Left ventricle myocardium superior (tissue), 1 donor: ENCODE measurements at places on chromosomes 5 and 9.

DNA sequence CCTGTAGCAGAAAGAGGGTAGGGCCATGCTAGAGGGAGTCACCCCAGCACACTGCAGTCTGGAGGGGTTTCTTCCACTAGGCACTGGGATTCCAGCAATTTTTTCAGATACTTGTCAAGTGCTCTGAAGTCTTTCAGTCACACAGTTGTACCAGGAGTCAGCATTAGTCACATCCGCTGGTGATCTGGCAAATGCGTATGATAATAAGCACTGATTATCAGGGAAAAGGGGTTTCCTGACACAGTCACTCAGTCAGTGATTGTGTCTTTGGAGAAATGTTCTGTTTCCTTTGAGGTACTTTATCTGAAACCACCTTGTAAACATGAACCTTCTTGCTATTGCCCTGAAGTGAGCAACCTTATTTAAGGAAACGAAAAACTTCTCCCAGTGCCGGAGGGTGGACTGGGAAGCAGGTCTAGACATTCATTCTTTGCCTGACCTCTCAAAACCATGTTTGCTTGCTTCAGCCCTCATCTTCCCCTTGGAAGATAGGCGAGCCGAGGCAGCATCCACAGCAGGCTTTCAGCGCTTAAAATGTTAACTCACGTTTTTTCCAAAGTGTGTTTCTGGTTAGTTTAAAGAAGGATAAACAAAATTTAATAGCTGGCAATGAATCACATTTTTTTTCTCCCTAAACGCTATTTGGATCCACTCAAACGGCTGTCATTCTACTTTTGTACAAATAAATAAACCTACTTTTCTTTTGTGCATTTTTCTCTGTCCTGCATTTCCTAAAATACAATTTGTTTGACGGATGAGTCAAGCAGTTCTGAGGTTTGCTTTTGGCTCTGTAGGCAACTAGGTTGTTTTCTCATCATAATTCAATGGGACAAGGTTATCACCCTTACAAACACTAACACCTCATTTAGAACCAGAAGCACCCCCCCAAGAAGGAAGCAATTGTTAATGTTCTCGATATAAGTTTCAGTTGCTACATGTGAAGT is 77.7 kb downstream of the FOXD1 start:
- DNase-seq = no peak

GRCh38 chr9:116760636-116761035 is 73.5 kb downstream of the TRIM32 start:
- no peak for DNase-seq

- DNase-seq = no peak
Observed at GRCh38 chr5:119808474-119808873, 179.1 kb downstream of the FAM170A start.

- no peak for DNase-seq
Observed at GRCh38 chr5:53430618-53431252, 49.7 kb upstream of the FST start.

- DNase-seq = no peak
Observed at GRCh38 chr5:81183811-81184748, 49.0 kb upstream of the CKMT2 start.

DNA sequence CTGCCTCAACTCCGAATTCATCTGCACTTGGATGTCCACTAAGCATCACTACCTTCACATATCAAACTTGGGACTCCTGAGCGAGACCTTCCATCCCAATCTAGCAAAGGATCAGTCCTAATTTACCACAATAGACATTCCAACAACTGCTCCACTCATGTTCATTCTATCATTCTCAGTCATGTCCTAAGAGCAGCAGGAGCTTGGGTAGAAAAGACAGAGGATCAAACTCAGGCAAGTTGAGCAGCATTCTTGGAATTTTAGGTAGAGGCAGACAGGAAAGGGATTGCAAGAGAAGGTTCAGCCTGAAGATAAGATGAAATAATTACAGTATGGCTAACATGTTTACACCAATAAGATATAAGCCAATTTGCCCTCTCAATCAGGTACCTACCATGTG is 51.7 kb downstream of the AUH start:
- DNase-seq = no peak

- DNase-seq = no peak
Observed at GRCh38 chr9:28820741-28821140, 1247.5 kb upstream of the C9orf72 start.
